ENCODE measurements at places on chromosomes 3 and 15.

GRCh38 chr3:174072675-174073074 is 675.1 kb downstream of the NLGN1 start:
- DNase-seq: no peak

GRCh38 chr15:90038632-90039095 is 37.5 kb downstream of the ZNF710 start:
- no peak for DNase-seq

DNA sequence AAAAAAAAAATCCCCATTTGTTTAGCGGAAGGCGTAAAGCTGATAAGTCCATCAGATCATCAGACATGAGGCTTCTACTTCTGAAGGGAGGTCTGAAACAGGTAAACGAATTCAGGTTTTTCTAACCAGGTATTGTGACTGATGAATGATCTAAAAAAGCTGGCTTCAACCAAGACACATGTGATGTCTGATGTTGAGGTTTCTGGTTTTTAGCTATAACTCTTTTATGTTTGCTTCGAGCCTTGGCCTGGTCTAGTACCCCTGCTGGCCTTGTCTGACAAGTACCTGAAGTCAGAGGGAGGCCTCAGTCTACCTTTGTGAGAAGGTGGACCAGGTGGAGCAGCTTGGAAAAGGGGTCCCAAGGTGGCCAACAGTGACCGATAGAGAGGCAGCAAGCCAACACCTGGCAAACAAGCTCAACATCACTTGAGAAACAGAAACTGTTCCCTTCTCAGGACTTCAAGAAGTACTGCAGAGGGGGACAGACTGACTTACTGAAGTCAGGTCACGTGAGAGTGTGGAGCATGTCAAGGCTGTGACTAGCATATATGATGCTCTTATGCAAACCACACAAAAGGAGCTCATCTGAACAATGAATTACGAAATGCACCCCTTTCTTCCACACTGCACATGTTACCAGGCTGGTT is 33.0 kb upstream of the CA12 start:
- DNase-seq: no peak

GRCh38 chr3:2153053-2153452 is 54.4 kb downstream of the CNTN4 start:
- no peak for DNase-seq

GRCh38 chr3:187770224-187770623 is 25.0 kb upstream of the BCL6 start:
- DNase-seq: no peak

GRCh38 chr3:183698318-183698751 is 738 bp downstream of the YEATS2 start:
- DNase-seq: no peak

DNA sequence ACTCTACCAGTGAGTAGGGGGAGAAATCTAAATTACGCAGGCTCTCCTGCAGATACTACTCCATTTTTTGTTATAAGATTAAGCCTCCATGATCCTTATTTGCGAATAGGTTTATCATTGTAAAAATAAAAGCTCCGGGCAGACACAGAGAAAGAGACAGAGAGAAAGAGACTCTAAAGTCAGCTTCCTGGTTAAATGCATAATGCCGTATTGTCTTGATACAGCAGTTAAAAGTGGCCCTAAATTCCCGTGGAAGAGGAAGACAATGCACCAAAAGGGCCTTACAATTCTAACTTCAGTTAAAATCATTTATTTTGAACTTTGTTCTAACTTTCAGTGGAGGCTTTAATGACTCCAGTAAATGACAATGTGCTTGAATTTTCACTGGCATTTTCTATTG is 98.3 kb downstream of the SLC9A9 start:
- no peak for DNase-seq

GRCh38 chr3:171283848-171284222 is 176.4 kb downstream of the TNIK start:
- no peak for DNase-seq

DNA sequence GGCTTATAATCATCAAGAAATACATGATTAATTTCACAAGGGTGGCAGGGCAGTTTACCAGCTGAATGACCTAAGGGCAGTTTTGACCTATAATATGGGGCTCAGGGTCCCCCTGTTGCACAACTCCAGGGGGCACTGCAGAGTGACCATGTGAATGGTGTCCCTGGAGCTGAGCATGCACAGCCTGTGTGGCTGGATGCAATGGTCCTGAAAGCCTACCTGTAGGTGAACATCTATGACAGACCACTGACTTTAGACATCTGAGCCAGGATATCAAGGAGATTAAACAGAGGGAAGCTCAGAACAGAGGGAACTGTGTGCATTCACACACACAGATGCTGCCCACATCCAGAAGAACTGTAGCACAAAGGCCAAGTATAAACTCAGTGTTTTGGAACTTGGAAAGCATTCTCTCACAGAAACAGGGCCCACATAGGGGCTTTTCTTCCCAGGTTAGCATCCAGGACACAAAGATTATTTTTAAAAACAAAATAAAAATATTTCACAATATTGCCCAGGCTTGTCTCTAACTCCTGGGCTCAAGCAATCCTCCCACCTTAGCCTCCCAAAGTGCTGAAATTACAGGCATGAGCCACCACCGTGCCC is 7.8 kb upstream of the SLC6A11 start:
- no peak for DNase-seq

- DNase-seq: no peak
Observed at GRCh38 chr15:36005542-36005941, 459.6 kb upstream of the DPH6 start.

- no peak for DNase-seq
Observed at GRCh38 chr3:107209302-107209990, 167.8 kb upstream of the CCDC54 start.

DNA sequence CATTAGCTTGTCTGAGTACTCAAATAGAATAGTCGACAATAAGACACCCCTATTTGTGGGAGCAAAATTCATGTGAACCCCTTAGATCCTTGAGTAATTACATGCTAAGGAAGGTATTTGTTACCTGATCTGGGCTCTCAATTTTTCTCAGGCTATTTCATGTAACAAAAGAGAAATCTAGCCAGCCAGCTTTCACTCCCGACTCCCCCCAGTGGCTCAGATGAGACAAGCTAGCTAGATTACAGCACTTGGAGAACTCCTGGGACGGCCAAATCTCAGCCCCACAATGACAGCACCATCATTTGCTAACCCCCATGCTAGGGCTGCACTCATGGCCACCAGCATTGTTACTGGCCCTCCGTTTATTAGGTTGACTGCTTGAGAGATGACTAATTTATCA is 41.3 kb downstream of the GLDN start:
- no peak for DNase-seq

DNA sequence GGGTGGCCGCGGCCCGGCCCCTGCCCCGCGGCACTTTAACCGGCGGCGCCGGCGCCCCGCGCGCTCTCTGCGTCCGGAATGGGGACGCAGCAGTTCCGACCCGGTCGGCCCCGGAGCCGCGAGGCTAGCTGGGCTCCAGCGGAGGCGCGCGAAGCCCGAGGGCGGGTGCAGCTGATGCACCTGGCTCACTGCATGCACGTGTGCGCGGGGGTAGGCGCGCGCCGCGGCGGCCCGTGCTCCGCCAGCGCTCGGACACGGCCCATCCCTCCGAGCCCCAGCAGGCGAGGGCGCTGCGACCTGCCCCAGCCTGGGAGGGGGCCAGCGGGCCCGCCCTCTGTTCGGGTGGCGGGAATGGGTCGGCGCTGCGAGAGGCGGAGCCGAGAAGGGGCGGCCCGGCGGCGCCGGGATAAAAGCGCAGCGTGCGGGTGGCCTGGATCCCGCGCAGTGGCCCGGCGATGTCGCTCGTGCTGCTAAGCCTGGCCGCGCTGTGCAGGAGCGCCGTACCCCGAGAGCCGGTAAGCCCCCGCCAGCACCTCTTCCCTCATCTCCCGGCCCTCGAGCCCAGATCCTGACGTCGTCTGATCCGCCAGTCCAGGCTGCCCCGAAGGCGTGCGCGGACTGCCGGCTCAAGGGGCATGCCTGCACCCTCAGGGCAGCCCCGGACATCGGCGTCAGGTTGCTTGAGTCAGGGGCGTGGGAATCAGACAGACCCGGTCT is at the start of the genes CHDH and IL17RB:
TSS of gene CHDH (minus strand) at position 286 of the 717 bp plus-strand sequence. CDS start 22,411 bp downstream, outside the sequence.
TSS of gene IL17RB (plus strand) at position 435 of the 717 bp plus-strand sequence. CDS start at position 456, 21 bp downstream.
- DNase-seq: no peak

DNA sequence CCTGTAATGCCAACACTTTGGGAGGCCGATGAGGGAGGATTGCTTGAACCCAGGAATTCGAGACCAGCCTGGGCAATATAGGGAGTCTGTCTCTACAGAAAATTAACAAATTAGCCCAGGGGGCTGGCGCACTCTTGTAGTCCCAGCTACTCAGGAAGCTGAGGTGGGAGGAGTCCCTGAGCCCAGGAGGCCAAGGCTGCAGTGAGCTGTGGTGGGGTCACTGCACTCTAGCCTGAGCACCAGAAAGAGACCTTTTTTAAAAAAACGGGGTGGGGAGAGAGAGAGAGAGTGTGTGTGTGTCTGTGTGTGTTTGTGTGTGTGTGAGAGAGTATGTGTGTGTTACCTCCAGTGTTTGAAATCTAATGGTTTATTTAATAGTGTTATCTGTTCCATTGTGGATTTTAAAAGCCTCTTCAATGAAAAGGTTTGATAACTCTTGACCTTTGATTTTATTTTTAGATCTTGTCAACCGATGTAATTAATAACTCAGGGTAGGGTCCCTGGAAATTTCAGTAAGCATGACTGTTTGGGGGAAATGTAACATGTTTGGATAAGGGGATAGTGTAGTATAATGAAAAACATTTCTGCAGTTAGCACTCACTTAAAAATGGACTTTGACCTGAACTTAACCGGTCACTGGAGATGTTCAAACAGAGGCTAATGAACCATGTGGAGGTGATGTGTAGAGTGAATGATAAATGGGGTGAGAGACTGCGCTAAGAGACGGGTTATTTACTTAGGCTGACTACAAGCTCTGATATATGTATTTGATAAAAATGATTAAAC is 29.7 kb downstream of the LRCH3 start:
- no peak for DNase-seq

GRCh38 chr15:78977091-78977571 is 32.3 kb upstream of the CTSH start:
- DNase-seq: no peak

- peak; percentile 40 for DNase-seq
Observed at GRCh38 chr3:72255191-72255590, 470.2 kb upstream of the PROK2 start.

- DNase-seq: peak; percentile 64
Observed at GRCh38 chr3:4983739-4984510, 4.7 kb downstream of the BHLHE40 start.

DNA sequence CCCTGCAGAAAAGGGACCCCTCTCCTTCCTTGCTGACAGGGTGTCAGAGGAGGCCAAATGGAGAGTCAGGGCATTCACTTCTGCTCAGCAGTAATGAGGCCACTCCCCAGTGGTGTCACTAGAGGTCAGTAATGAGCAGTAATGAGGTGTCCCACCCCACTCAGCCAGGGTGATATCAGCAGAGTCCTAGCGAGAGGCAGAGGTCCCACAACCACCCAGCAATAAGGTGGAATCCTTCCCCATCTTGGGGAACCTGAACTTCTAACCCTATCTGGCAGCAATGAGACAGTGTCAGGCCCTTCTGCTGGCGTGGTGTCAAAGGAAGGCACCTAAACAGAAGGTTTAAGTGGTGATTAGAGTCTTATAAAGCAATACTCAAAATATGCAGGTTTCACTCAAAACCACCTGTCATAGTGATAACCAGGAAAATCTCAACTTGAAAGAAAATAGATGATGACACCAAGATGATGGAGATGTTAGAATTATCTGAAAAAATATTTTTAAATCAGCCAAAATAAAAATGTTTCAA is 12.9 kb downstream of the OCA2 start:
- peak; percentile 17 for DNase-seq

GRCh38 chr3:173893835-173894234 is 496.3 kb downstream of the NLGN1 start:
- DNase-seq: no peak

DNA sequence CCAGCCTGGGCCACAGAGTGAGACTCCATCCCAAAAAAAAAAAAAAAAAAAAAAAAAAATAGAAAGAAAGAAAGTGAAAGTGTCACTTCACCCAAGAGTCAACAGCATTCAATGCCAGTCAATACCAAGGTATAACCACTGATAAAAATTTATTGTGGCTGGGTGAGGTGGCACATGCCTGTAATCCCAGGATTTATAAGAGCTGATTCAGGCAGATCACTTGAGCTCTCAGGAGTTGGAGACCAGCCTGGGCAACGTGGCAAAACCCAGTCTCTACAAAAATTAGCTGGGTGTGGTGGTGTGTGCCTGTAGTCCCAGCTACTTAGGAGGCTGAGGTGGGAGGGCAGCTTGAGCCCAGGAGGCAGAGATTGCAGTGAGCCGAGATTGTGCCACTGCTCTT is 46.5 kb upstream of the PIK3CB start:
- DNase-seq: no peak

- no peak for DNase-seq
Observed at GRCh38 chr3:3800080-3800455, 837 bp downstream of the LRRN1 start.

- no peak for DNase-seq
Observed at GRCh38 chr3:64625381-64625780, 62.4 kb downstream of the ADAMTS9 start.

DNA sequence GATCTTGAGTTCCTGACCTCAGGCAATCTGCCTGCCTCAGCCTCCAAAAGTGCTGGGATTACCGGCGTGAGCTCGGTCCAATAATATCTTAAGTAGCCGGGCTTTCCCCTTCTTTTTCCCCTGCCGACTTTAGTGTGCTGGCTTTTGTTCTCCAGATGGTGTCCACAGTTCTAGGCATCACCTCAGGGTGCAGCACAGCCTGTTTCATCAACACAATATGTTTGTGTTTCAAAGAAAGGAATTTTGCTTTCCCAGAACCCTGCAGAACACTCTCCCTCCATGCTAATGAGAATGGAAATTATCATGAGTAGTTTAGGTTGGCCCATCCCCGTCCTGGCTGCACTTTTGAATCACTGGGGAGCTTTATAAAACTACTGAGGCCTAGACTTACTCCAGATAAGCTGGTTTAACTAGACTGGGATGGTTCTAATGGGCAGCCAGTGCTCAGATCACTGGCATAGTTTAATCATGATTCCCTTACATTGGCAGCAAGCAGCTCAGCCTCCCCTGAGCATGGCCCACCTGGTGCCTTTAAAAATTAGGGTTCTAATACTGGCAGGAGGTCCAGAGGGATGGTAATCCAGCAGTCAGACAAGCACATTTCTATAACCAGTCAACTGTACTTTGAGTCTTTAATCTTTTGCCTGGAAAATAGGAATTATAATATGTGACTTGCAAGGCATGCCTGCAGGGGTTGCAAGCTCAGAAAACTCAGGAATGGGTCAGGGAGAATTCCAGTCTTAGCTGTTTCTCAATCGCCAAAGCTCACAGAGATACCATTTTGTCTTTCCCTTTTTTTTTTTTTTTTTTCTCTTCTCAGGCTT is 127.6 kb upstream of the RASGRP1 start:
- DNase-seq: no peak

GRCh38 chr3:16536996-16537395 is 23.5 kb upstream of the RFTN1 start:
- no peak for DNase-seq

- no peak for DNase-seq
Observed at GRCh38 chr3:135147657-135148056, 352.6 kb downstream of the EPHB1 start.
